Left colon (tissue), 2 donors: ENCODE measurements at places on chromosomes 4 and X. TPM values are rescaled to one million over a fixed set of nuclear protein-coding genes. Genes with fewer than 3 reads are reported as not detected.
A peak's percentile ranks its signal among the peaks of the same experiment; 100 is the strongest.

The SPANXD gene
- total RNA-seq, result not detected

The NXF2B gene
- total RNA-seq, result not detected

The XG gene
- total RNA-seq, result not detected

The IL21 gene
- total RNA-seq, result not detected

The TSPAN5 gene
- 6.9 TPM for total RNA-seq

The MAGEB10 gene
- not detected for total RNA-seq

The MTMR8 gene
- total RNA-seq, result 9.0 TPM

The RHOXF1 gene
- not detected for total RNA-seq

The NDP gene
- 0.17 TPM for total RNA-seq

The RNF150 gene
- total RNA-seq, result 0.70 TPM

The ARAP2 gene
- 19.5 TPM for total RNA-seq

The NOX1 gene
- total RNA-seq, result 103 TPM

The ARHGAP6 gene
- 5.6 TPM for total RNA-seq

- DNase-seq, result no peak
Measured at GRCh38 chrX:109874548-109874947, 128.4 kb upstream of the TMEM164 start.

GRCh38 chr4:113619526-113619925 lies 142.0 kb downstream of the CAMK2D start:
- DNase-seq, result no peak

DNA sequence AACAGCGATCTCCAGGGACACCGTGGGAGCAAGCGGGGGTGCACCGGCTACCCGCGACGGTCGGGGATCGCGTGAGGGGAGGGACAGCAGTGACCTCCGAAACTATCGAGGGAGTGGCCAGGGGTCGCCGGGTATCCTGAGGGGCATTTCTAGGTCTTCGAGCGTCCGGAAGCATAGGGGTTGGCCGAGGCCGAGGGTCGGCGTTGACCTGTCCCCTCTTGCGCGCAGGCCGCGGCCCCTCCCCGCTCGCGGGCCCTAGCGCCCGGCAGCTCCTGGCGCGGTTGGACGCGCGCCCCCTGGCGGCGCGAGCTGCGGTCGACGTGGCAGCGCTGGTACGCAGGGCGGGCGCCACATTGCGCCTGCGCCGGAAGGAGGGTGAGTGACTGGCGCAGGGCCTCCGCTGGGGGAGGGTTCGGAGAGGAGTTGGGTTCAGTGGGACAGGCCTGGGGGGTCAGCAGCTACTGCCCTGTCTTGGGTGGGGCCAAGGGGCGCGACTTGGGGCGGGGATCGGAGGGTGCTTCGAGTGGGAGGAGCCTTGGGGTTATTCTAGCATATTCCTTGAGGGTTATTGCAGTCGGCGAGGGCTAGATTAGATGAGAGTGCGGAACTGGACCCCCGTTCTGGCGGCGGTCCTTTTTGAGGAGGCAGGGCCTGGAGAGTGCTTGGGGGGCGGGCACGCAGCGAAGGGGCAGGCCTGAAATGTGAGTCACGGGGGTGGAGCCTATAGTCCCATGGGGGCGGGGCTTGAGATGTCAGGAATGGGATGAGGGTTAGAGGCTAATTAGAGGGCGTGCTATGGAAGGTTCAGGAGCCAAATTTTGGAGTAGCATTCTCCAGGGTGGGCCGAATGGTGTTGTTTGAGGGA lies 1.2 kb downstream of the MAGIX start:
- DNase-seq, result peak; percentile 88

DNA sequence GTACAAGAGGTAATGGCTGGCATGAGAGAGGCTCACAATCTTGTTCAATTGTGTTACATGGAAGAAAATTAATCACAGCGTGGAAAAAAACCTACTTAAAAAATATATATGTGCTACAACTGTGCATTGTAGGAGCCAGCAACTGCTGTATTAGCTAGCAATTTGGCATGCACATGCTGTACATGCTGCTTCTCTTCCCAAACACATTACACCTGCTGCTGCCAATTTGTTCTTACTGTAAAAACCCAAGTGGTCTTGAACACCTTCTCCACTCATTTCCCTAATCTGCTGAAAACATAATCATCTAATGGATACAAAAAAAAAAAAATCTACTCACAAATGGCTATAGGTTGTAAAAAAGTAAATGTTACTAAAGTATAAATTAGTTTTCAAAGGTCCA lies 264.2 kb downstream of the INPP4B start:
- no peak for DNase-seq

- no peak for DNase-seq
Measured at GRCh38 chr4:125826801-125827695, 512.3 kb downstream of the FAT4 start.

DNA sequence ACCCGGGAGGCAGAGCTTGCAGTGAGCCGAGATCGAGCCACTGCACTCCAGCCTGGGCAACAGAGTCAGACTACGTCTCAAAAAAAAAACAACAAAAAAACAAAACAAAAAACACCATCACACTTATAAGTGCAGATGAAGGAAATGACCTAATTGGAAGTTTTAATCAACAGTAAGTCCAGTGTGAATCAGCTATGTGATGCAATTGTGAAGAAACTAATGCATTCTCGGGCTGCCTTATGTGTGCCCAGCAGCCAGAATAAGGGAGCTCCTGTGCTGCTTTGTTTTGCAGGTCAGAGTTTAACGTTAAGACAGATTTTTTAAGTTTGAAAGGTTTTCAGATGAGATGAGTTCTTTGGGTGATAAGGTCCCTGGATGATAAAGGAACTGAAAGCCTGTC lies 10.8 kb downstream of the DAPP1 start:
- DNase-seq, result no peak

DNA sequence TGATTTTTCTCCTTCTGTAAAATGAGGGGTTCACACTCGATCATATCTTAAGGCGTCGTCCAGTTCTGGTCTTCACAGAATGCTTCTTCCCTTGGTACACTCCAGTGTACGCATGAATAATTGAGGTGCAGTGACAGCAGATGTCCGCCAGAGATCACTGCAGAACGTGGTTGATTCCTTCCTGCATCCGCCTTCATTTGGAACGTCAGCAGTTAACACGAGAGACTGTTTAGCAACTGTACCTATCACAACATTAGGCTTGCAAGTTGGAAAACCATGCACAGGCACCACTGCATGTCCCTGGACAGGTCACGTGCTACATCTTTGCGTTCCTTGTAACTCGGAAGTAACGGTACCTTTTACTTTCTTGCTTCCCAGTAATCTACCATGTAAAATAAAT lies 66.0 kb upstream of the GEMIN8 start:
- DNase-seq, result peak; percentile 27

- no peak for DNase-seq
Measured at GRCh38 chrX:9158611-9159010, 124.7 kb upstream of the FAM9B start.

- peak; percentile 91 for DNase-seq
Measured at GRCh38 chrX:131792356-131792749, 230.7 kb upstream of the STK26 start.

GRCh38 chr4:3702561-3703221 lies 63.5 kb upstream of the ADRA2C start:
- no peak for DNase-seq

GRCh38 chr4:185036019-185036418 lies 17.7 kb downstream of the HELT start:
- no peak for DNase-seq

DNA sequence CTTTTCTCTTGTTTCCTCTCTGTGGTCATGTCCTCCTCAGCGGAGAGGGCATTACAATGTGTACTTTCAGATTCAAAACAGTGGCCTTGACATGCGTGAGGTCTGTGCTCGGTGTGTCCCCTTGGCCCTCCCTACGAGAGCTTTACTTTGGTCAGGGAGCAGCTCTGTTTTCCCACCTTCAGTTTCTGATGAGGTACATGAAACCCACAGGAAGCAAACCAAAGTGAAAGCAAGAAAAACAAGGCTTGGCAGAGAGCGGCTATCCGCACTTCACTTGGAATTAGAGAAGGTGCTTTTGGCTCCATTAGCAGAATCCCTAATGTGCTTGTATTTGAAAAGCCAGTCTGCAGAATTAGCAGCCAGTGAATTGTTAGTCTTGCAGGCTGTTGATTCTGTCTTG lies 19.5 kb upstream of the BOD1L1 start:
- DNase-seq, result no peak

DNA sequence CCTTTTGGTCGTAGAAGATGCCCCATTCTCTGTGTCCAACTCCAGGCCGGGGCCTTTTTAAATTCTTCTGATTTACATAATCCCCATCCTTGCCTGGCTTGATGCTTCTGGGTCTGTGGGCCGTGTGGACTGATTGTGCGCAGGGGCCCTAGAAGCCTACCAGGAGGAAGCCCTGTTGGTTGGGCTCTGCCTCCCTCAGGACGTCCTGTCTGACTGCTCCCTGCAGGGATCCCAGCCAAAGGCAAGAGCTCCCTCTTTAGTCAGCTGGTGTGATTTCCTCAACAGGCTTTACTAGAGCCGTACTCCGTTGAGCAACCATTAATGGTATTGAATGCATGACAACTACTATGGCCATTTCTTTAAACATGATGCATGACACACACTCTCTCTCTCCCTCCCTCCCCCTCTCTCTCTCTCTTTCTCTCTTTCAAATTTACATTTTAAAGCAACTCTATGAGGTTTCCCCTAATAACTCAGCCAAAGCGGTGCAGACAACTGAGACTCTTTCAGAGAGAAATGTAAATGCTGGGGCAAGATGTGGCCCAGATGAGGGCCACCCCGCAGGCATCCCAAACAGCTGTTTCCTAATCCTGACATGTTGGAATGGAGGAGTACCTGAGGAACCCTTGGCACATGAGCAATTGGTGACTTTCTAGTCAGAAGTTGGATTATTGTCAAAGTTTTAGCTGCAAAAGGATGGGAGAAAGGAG lies 117.3 kb downstream of the DRD5 start:
- DNase-seq, result peak; percentile 31

GRCh38 chr4:2964706-2965258 lies 1.4 kb downstream of the GRK4 start:
- DNase-seq, result no peak

- DNase-seq, result no peak
Measured at GRCh38 chr4:183396227-183396637, 48.2 kb upstream of the CDKN2AIP start.

- DNase-seq, result no peak
Measured at GRCh38 chrX:118024482-118024881, 92.1 kb downstream of the KLHL13 start.

- DNase-seq, result no peak
Measured at GRCh38 chr4:120667102-120667501, 255.4 kb downstream of the PRDM5 start.

DNA sequence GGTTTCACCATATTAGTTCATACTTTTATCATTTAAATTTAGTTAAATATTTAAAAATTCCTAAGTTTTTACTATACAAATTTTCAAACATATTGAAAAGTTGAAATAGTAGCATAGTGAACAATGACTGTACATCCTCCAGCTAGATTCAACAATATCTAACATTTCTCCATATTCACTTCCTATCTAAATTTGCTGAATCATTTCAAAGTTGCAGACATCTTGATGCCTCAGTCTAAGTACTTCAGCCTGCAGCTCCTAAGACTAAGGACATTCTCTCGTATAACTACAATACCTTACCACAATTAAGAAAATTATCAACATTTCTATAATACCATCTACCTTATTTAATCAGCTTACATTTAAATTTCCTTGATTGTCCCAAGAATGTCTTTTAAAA lies 132.7 kb downstream of the TMEM164 start:
- no peak for DNase-seq

GRCh38 chr4:152424977-152425376 lies 110.9 kb downstream of the FBXW7 start:
- DNase-seq, result no peak

DNA sequence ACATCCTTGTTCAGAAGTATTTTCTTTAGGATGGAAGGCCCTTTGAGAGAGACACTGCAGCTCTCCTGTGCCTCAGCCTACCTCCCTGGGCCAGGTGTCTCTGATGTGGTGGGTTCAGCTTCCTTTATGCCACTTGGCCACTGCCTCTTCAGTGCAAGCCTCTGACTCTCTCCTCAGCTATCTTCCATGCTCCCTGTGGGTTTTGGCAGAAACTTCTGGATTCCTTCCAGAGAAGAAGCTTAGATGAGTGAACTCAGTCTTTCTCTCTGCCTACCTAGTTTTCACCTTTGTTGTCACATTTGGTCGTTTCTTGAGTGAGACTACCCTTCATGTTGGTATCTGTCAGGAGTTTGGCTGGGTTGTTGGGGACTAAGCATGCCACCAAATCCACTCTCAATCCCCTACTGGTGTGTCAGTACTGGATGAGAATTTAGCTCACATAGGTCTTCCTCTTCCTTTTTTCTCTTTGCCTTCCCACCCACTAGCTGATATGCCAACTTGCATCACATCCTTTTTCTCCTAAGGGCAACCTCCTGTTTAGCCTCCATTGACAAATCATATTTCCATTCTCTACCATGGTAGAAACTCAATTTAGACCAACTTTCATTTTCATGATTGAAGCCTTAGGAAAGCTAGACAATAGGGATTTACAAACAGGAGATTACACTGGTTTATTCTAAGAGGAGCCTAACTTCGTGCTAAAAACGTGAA lies 32.0 kb downstream of the IL15 start:
- no peak for DNase-seq

GRCh38 chrX:41664375-41664901 lies 24.3 kb upstream of the GPR34 start:
- DNase-seq, result no peak

DNA sequence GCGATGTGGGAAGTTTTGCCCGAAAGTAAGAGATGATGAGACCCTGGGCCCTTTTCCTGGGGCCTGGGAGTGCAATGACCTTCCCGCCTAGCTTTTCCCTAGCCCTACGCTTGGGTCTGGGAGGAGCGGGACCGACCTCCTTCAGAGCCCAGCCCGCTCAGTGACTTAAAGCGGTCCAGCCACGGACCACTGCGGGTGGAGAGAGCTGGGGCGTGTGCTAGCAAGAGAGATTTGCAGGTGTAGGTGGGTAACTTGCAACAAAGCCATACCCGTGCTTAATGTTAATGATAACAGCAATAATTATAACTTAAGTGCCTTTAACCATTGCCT lies 503 bp upstream of the PDE5A start:
- DNase-seq, result no peak

DNA sequence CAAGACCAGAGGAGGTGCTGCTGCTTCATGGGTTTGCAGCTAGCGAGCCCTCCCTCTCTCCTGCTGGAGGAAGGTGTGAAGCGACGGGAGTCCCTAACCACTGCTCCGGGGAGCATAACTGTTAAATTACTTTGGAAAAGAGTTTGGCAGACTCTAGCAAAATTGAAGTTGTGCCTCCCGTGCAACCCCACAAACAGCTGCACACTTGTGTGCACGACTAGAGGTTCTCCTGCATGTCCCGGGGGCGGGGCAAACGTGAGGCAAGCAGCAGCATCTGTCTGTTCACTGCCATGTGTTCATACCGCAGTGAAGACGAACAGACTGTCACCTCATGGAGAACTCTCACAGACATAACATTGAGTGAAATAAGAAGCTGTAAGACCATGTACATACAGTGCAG lies 34.5 kb downstream of the TNIP2 start:
- no peak for DNase-seq
